Stimulated activated CD8-positive, alpha-beta memory T cell treated with anti-CD3 and anti-CD28 coated beads, Interleukin-2, amount 100 ng/mL, for 1 hour (primary cell): ENCODE measurements at places on chromosomes 4 and X.

DNA sequence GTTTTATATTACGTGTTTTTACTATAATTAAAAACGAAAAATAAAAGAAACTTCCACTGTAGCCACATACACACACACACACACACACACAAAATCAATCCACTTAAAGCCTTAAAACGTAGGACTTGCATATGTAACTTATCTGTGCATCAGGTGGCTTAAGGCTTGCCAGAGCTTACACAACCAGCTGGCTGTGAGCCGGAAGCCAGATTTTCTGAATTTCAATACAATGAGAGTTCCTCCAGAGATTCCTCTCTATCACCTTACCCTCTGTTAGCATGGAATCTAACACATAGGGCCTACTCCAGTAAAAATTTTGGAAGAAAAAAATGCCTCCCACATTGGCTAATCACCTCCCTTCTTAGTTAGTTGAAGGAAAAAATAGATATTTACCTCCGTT is 27.9 kb upstream of the SLITRK4 start:
- no peak for DNase-seq

- DNase-seq = no peak
Observed at GRCh38 chr4:4712800-4713528, 146.5 kb upstream of the MSX1 start.

DNA sequence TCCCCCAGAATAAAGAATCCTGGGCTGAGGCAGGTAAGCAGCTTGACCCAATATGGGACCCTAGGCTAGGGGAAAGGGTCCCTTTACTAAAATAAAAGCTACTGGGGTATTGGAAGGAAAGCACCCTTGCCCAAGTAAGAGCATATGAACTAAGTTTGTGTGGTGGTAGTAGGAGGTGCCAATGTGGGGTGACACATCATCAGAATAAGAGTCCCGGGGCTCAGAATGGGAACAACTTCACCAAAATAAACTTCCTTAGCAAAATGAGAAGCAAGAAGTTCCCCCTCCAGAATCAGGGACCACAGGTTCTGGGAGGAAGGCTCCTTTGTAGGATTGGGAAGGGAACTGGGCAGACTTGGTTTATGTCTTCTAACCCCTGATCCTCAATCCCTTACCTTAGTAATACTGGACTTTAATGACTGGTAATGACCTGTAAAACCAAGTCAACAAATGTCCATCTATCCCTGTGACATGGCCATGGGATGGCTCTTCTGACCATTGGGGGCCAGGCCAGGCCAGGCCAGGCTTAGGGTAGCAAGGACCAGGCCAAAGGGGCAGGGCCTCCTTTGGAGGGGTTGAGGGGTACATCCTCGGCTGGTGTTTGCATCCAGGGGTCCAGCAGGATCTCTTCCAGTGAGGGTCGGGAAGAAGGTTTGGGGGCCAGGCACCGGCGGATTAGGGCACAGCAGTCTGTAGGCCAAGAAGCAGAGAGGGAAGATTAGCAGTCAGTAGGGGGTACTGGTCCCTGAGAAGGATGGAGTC is 2.3 kb upstream of the SLC35A2 start:
- no peak for DNase-seq

DNA sequence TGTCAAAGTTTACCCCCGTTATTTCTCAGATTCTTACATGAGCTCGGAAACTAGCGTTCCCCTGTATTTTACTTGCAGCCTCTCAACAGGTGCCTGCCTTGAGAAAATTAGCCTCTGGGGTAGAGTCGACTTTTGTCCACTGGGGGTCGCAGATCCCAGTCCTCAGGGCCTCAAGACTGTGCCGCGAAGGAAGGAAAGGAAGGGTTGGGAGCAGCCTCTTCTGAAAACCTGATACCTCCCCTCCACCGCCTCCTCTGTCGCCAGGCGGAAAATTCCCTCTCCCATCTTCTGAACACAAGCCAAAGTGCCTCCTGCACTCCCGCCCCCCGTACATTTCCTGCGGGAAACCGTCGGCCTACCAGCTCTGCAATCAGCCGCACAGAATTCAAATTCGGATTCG is 44.4 kb upstream of the TMSB15B start:
- DNase-seq = no peak

- no peak for DNase-seq
Observed at GRCh38 chr4:11456401-11456800, 27.7 kb upstream of the HS3ST1 start.

DNA sequence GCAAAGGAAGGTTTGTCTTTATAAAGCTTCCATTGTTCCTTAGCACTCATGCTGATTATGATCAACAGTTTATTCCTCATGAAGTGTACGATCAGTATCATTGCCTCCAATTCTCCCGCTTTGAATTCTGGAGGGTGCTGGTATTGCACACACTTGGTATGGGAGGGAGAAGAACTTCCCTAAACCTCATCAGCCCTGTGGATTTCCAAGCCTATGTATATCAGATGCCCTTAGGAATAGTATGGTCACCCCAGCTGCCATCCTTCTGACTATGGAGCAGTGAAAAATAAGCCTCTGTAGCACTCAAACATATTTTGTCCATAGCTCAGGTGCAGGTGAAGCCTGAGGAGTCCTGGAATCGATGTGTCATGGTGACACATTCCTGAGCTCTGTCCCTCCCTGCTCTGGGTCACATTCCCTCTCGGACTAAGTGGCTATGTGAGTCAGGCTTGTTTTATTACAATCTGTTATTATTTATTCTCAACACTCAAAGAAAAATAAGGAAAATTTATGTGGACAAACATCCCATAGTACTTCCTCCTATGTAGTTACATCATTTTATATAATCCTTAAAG is 2.0 kb upstream of the ZDHHC9 start:
- DNase-seq = no peak

GRCh38 chrX:101191217-101191750 is 28.3 kb upstream of the DRP2 start:
- no peak for DNase-seq

GRCh38 chrX:110698696-110699095 is 96.9 kb downstream of the CHRDL1 start:
- DNase-seq = no peak

- no peak for DNase-seq
Observed at GRCh38 chrX:48826135-48826875, at the start of gene ERAS. ERAS (plus strand) TSS chrX:48826513; CDS start chrX:48829124, 2,611 bp downstream.

DNA sequence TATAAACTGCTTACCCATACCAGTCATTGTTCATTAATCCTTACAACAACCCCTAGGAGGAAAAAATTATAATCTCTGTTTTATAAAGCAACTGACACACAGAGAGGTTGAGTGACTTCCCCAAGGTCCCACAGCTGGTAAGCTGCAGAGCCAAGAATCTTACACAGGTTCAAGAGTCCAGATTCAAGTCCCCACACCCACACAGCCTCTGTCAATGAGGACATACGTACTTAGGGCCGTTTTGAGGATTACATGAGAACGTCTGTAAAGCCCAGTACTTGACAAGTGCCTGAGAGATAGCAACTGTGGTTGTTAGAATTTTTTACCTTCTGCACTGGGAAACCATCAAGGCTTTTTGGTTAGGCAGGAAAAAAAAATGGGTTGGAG is 556 bp upstream of the SLC25A43 start:
- no peak for DNase-seq

DNA sequence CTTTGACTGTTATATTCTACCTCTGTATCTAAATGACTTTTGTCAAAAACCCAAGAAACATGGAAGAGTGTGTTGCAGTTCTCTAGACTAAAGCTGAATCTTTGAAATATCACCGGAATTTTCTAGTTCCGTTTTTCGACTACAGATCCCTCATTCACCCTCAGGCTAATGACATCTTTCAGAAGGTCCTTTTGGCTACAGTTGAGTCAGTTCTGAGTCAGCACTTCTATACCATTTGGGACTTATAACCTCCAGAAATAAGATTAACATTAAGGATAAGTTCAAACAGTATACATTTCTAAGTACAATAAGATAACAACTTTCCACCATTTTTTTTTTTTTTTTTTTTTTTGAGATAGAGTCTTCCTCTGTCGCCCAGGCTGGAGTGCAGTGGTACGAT is 331.0 kb upstream of the CPXCR1 start:
- DNase-seq = no peak

- DNase-seq = no peak
Observed at GRCh38 chrX:132858018-132858417, 100.4 kb downstream of the HS6ST2 start.

DNA sequence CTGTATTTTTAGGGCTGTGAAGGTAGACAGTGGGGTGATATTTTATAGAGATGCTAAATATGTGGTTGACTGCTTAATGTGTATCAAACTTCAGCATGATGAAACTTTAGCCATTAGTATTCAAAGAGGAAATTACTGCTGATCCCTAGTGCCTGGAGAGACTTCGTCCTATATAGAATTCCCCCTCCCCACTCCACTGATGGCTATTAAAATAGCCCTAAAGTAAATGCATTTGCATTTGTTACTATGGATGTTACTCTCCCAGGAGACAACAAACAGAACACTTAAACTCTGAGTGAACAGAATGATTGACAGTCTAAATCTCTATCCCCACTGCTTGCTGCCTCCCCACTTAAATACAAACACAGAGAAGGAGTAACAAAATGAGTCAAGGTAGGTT is 39.1 kb downstream of the ADGRL3 start:
- DNase-seq = no peak

- DNase-seq = no peak
Observed at GRCh38 chrX:41096339-41096955, 11.2 kb downstream of the USP9X start.
